ENCODE measurements at places on chromosomes 3 and 15.
A peak's percentile ranks its signal among the peaks of the same experiment; 100 is the strongest.

DNA sequence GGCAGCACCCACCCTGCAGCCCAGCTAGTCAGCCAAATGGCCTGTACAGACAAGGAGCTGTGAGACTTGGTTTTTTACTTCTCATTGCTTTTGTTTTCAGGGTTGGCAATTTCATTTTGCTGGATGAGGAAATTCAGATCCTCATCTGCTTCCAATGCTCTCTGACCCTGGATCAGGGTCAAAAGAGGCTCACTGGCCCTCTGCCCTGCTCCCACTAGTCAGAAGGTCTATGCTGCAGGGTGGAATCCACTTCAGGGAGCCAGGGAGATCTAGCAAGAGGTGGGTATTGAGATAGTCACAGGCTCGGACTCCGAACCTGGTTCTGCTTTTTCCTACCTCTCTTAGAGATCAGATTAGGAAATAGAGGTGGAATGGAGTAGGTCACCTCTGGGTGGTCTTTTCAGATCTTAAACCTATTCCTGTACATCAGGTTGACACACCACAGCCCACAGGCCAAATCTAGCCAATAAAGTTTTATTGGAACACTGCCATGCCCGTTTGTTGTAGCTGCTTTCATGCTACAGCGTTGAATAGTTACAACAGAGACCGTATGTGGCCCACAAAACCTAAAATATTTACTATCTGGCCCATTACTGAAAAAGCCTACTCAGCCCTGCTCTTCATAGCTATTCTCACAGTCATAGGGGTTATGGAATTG is 26.4 kb upstream of the GLCE start:
- DNase-seq = no peak

DNA sequence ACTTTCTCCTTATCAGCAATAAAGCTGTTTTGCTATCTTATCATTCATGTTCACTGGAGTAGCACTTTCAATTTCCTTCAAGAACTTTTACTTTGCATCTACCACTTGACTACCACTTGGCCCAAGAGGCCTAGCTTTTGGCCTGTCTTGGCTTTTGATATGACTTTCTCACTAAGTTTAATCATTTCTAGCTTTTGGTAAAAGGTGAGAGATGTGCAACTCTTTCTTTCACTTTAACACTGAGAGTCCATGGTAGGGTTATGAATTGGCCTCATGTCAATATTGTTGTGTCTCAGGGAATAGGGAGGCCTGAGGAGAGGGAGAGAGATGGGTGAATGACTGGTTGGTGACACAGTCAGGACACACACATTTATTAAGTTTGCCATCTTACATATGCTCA is 31.0 kb upstream of the FAM3D start:
- DNase-seq = no peak

- DNase-seq = no peak
Observed at GRCh38 chr3:153970741-153971347, 150.3 kb upstream of the ARHGEF26 start.

DNA sequence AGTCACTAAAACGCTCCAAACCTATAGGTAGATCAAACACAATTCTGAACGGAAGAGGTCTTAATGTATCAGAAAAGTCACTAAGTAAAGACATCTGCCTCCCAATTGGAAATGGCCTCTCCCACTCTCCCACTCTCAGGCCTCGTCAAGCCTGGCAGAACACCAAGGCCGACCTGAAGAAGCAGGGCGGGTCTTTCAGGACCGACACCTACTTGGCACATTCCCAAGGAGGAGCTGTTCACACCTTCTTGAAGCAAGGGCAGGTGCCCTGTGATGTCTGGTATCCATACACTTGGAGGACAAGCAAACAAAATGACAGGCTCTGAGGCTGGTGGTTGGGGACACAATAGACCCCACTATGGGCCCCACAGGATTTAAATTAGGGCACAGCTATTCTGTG is 30.0 kb downstream of the XXYLT1 start:
- no peak for DNase-seq

GRCh38 chr3:150495149-150495548 is 51.1 kb downstream of the SERP1 start:
- peak; percentile 15 for DNase-seq

GRCh38 chr15:38897551-38897950 is 332.9 kb upstream of the RASGRP1 start:
- DNase-seq = no peak

GRCh38 chr3:25349828-25350724 is 78.0 kb upstream of the RARB start:
- DNase-seq = no peak

- DNase-seq = peak; percentile 66
Observed at GRCh38 chr3:105957722-105958121, 88.9 kb upstream of the CBLB start.

DNA sequence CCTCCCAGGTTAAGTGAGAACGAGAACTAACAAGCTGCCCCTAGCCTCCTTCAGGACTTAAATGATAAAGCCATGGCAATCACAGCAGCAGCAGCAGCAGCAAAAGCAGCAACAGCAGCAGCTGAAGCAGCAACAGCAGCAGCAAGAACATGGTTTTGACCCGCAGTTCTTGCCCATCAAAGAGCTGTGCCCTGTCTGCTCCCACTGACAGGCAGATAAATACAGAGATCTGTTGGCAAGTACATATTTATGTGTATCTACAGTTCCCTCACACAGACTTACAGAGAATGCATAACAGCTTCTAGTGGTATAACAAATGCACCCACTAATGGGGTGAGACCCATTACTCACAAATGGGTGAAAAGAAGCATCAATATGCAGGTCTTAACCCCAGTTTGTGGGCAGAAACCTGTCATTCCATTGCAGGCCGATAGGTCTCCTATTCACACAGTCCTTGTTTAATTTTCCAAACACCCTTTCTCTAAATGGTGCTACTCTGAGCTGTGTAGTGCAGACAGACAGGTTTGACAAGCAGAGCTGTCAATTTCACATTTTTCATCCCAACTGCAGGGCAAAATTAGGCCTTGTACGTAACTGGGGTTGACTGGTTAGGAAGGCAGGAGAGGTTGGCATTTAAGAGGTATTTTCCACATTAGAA is 316.3 kb downstream of the TIGIT start:
- DNase-seq = no peak

- peak; percentile 21 for DNase-seq
Observed at GRCh38 chr15:73800662-73801345, 47.7 kb upstream of the INSYN1 start.

GRCh38 chr3:20062996-20063395 is 22.8 kb downstream of the KAT2B start:
- DNase-seq = no peak

GRCh38 chr15:62992302-62992701 is 50.2 kb upstream of the TPM1 start:
- no peak for DNase-seq

DNA sequence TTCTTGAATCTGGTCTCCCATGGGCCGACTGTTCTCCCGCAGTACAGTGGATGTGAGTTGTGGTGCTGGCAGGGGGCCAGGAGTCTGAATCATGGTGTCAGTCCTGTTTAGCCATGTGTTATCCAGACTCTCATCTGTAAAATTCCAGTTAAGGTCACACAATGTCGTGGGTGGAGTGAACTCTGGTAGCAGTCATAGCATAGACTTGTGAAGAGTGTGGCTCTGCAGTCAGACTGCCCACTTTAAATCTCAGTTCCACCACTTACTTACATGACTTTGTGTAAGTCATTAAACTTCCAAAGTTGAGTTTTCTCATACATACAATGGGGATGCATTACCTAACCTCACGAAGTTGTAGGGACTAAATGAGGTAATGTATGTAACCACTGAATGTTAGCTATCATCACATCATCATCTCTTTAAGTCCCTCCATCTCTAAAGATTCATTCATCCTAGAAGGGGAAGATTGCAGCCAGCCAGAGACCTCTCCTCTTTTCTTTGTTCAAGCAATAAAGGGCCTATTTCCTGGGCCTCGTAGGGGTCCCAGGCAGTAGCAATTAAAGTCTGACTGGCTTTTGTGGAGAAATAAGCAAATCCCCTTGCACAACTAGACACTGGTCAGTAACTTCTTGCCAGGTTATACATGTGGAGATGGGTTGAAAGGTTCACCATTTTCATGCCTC is 93.9 kb downstream of the PCCB start:
- no peak for DNase-seq

- DNase-seq = no peak
Observed at GRCh38 chr3:177126015-177126773, 71.1 kb downstream of the TBL1XR1 start.

- DNase-seq = no peak
Observed at GRCh38 chr3:101549473-101549872, 12.2 kb upstream of the TRMT10C start.

DNA sequence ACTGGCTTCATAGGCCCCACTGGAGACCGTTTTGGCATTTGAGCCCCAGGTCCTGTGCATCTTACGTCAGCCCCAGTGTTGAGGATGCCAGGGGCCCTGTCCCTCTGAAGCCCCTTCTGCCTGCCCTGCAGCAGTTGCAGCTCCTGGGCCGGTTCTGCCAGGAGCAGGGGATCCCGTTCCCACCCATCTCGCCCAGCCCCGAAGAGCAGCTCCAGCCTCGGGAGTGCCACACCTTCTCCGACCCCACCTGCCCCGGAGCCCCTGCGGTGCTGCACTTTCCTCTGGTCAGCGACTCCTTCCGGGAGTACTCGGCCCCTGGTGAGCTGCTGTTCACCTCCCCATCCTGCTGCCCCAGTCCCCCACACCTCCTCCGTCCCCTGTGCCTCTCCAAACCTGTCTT is 8.6 kb downstream of the PLA2G4B start:
- no peak for DNase-seq

- DNase-seq = no peak
Observed at GRCh38 chr3:134341389-134341788, 32.9 kb downstream of the AMOTL2 start.

DNA sequence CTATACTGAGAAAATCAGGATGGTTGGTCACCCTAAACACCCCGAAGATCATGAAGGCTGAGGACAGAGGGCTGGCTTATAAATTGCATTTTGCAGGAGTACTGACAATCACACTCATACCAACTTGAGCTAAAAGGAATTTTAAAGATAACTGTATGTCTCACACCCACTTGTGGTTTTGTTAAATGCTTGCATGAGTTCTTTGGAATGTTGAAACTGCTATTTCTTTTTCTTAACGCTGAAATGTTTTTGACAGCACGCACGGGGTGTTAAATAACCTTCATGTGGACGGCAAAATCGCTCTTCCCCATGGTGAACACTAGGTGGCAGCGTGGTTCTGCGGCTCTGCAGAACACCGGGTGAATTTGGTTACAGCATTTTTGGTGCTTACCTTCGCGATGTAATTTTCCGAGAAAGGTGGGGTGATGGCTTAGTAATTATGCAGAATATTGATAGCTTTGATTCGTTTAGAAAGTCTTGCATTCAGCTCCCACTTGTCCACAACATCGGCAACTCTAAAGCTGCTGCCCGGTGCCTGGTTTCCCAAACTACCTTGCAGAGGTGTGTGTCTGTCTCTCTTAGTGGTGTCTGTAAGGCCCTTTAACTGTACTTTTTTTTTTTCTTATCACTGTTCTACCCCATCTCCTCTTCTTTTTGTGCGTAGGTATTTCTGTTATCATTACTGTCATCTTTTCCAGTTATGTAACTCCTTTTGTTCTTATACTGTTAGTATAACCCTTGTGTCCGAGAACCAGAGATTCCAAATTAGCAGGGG is 51.7 kb downstream of the ARNT2 start:
- DNase-seq = peak; percentile 82

DNA sequence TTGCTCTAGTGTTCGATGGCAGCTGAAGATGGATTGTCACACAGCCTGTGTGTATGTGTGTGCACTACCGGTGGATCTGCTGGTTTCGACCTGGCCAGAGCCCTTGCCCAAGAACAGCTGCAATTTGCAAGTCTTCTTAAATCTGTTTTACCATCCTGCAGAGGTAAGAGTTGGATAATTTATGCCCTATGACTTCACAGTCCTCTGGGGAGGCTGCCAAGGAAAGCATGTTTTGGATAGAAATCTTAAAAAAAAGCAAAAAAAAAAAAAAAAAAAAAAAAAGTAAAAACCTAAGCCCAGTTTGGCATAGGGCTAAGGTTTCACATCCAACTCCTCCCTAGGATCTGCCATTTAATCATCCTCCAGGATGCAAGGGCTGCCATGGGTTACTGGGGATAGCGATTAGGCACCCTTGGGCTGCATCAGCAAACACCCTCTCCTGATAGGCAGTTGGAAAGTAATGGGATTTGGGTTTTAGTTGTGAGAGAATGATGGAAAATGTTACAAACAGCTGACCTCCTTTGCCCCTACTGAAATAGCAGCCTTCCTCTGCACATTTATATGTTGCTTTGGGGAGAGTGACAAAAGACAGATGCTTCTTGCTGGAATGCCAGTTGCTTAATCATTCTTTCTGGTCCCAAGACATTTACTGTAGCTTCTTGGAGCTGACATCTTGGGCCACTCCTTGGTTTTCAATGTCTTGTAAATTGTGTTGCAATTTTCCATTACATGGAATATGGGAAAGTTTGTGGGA is 35.4 kb downstream of the CD200R1L start:
- DNase-seq = no peak

DNA sequence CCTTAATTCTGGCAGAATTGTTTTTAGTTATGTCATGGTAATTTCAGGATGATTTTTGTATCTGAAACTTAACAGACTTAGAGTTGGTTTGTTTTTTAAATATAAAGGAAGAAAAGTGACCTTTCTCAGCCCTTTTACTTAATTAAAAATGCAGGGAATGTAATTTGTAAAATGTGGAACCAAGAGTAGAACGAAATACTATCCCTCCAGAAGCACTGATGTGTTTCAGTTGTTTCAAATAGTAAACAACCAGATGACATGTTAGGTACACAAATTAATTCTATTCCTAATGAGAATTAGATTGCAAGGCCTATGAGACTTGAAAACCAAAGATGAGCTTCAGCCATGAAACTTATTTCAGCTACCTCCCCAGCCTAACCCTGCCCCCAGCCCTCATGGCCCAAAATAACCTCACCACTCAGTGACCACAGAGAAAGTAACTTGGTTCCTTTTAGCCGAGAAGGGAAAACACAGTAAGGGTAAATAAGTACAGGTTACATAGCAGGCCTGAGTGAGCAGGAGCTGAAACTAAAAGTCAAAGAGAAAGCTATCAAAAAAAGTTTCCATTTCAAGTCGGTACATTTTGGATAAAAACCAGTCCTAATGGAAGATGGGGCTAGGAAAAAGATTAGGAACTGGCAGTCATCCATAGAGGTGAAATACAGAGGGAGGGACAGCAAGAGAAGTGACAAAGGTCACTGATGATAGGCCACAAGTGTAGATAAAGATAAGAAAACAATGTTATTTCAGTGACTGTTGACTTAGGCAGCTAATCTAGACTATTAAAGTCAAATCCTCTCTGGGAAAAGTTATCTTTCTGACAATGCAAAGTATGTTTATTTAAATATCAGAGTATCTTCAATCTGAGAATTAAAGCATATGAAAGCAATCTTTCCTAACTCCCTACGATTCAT is 23.2 kb downstream of the SENP8 start:
- DNase-seq = no peak

- peak; percentile 44 for DNase-seq
Observed at GRCh38 chr15:62052713-62053112, 7.5 kb downstream of the VPS13C start.

DNA sequence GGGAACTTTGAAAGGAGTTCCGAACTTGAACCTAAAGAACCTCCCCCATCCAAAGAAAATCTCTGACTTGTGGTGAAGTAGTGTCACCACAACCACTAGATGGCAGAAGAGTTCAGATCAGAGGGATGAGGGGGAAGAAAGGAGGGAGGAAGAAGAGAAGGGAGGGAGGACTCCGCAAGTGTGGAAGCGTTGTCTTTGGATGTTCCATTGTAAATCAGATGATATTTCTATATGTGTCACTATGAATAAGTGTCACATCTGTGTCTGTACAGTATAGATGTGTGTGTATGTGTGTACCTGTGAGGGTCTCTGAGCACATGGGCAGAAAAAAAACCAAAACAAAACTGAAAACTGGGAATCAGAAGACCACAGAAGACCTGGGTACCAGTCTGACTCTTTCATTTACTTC is 16.9 kb downstream of the SLC24A1 start:
- DNase-seq = peak; percentile 89

- DNase-seq = peak; percentile 11
Observed at GRCh38 chr3:121431726-121432517, 113.9 kb downstream of the POLQ start.

Data from suppressor macrophage (primary cell).